ENCODE measurements at places on chromosomes 5 and 9.

GRCh38 chr5:176870110-176870591 lies 29.0 kb downstream of the HK3 start:
- ATAC-seq, result no peak

DNA sequence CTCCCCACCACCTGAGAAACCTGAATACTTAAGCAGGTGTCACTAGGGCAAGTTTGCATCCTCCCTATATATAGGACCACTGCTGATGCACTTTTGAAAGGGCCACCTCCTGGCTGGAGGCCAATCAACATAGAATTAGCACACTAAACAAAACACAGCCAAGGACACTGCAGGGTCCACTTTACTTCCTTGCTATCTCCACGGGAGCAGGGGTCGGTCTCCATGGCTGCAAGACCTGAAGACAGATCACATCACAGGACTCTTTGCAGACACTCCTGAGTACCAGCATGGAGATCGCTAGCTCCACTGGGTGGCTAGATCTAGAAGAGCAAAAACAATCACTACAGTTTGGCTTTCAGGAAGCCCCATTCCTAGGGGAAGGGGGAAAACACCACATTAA lies 72.3 kb downstream of the C9orf153 start:
- ATAC-seq, result no peak

- ATAC-seq, result no peak
Measured at GRCh38 chr5:95238560-95239325, 46.2 kb downstream of the MCTP1 start.

- ATAC-seq, result no peak
Measured at GRCh38 chr5:61256474-61256873, 75.6 kb upstream of the ZSWIM6 start.
